ENCODE measurements at places on chromosomes 6 and 20. TPM values are rescaled to one million over a fixed set of nuclear protein-coding genes. Genes with fewer than 3 reads are reported as not detected.

The ELOVL2 gene
- not detected for total RNA-seq

The TOX2 gene
- total RNA-seq, result 2.2 TPM

The LAMA2 gene
- 0.15 TPM for total RNA-seq

The WFDC12 gene
- not detected for total RNA-seq

The STX11 gene
- total RNA-seq, result 16.6 TPM

The LY6G6C gene
- total RNA-seq, result not detected

The DIDO1 gene
- total RNA-seq, result 46.6 TPM

The GNAS-AS1 gene
- 1.1 TPM for total RNA-seq

DNA sequence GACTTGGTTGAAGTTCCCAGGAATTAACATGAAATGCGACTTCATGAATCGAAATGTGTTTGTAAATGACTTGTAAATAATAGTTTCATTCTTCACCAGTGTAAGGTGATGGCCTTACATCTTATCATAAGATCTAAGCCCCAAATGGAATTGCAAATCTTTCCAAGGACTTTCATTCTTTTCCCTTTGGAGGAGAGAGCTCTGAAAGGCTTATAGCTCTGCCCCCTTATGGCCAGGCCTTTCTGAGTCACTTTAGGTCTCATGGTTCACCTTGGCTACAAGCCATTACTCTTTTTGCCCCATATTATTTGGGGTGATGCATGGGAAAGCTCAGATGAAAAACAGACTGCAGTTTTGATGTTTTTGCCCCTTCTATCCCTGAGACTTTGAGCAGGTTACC, 209.1 kb upstream of the BMP2 start:
- DNase-seq, result no peak

DNA sequence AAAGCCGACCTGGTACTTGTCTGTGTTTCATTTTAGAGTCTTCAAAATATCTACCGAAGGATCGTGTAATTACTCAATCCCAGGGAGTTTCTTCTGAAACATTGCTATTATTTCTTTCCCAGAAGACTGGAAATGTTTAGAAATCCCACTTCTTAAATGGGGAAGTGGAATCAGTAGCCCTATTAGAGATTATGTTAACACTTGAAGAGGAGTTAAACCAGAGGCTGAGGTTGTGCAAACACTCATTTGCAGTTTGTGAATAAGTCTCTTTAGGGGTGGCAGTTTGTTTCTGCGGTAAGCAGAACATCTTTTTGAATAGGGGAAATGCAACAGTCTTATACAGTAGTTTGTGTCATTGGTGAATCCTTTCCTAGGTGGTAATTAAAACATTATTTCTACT, 21.3 kb downstream of the DSP start:
- no peak for DNase-seq

DNA sequence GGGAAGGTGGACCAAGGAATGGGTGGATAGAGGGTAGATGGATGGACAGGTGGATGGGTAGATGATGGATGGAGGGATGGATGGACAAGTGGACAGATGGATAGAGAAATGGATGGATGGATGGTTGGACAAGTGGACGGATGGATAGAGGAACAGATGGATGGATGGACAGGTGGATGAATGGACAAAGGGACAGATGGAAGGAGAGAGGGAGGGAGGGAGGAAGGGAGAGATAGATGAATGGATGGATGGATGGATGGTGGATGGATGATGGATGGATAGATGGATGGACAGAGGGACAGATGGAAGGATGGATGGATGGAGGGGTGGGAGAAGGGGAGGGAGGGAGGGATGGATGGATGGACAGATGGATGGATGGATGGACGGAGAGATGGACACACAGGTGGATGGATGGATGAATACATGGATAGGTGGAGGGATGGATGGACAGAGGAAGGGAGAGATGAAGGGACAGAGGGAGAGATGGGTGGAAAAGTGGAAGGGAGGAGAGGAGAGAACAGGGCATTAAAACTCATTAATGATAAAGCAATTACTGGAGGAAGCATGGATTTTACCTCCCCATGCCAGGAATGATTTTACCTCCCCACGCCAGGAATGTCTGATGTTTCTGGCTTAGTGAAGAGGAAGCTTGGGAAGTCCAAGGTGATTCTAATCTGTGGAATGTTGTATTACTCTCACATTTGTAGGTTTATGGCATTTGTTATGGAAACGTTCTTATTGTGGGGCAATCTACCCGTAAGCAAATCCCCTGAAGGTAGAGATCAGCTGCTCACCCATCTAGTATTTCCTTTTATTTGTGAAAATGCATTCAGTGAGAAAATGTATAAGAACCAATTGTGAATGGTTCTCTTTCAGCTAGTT, 383.3 kb downstream of the TAF4 start:
- DNase-seq, result no peak

DNA sequence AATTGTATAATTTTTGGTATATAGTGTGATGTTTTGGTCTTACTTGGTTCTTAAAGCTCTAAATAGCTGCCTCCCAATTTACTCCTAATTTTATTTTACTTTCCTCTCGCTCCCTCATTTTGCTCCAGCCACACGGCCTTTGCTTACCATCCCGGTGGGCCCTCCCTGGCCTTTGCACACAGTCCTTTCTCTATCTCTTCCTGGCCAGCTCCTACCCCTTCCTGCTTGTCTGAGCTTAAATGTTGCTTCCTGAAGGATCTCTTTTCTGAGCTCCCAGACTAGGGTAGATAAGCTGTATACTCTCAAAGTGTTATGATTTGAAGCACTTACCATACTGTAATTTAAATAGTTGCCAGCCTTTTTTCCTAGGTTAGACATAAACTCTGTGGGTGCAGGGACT, 121.7 kb downstream of the UTRN start:
- no peak for DNase-seq

- DNase-seq, result no peak
These were observed 229.2 kb upstream of the ZFP64 start for GRCh38 chr20:52420805-52421204.

DNA sequence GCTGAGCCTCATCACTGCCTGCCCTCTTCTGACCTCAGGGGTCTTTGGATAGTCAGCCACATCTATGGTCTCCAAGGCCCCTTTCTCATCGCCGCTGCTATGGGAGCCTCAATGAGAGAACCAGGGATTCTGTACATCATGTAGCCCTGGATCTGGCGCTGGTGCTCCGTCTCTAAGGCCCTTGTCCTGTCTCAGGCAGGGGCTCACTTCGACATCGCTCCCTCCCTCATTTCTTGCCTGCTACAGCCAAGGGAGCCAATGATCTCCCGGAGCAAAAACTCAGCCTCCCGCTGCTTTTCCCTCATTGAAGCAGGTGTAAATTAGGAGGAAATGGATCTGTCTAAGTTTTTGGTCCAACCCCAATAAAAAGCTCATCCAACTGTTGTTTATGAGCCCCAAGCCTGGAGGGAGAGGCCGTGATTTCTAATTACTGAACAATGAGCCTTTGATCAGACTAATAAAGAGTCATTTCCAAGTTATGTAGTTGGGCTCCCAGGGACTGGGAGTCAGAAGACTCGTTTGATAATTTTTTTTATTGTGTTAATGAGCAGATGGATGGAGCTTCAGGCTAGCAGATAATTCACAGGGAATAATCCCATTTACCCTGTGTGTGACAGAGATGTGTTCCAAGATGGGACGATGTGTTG, 30.9 kb downstream of the LBP start:
- no peak for DNase-seq

DNA sequence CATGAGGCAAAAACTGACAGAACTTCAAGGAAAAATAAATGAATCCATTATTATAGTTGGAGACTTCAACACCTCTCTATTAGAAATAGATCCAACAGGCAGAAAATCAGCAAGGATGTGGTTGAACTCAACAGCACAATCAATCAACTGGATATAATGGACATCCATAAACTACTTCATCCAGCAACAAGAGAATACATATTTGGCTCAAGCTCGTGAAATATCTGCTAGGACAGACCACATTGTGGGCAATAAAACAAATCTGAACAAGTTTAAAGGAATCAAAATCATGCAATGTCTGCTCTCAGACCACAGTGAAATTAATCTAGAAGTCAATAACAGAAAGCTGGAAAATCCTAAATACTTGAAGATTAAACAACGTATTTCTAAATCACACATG, 362.6 kb downstream of the CD109 start:
- DNase-seq, result no peak

- no peak for DNase-seq
These were observed 224.2 kb upstream of the SSTR4 start for GRCh38 chr20:22810626-22811569.

DNA sequence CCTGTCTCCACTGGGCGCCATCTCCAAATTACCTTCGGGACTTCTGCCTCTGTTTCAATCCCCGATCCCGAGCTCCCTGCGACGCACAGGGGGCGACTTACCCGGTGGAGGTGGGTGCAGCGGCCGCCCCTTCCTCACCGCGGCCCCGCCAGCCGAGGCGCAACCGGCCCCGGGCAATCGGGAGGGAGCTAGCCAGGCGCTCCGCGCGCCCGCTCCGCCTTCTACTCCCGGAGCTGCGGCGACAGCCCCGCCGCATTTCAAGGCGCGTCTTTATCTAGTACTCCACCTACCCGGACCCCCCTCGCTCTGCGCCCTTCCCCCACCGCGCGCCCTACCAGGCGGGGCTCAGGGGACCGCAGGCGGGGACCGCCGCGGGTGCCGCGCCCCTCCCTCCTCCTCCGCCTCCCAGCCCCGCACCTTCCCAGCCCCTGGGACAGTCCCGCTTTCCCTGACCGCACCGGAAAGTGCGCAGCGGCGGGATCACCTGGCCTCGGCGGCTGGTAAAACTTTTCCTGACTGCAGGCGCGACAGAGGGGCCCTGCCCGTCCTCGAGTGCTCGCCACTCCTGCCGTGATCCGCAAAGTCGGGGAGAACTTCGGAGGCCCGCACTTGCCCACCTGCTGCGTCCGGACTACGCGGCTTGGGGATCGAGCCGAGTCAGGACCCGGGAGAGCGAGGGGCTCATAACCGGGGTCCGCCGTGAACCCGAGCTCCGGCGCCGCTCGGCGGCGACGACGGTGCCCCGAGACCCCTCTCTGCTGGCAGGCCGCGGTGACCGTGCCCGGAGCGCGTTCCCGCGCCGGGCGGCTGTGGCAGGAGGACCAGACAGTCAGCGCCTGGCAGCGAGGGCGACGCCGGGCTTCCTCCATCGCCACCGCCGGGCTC, 8.0 kb upstream of the NKX2-2 start:
- no peak for DNase-seq

- DNase-seq, result no peak
These were observed 34.0 kb downstream of the SYNDIG1 start for GRCh38 chr20:24503352-24503931.

DNA sequence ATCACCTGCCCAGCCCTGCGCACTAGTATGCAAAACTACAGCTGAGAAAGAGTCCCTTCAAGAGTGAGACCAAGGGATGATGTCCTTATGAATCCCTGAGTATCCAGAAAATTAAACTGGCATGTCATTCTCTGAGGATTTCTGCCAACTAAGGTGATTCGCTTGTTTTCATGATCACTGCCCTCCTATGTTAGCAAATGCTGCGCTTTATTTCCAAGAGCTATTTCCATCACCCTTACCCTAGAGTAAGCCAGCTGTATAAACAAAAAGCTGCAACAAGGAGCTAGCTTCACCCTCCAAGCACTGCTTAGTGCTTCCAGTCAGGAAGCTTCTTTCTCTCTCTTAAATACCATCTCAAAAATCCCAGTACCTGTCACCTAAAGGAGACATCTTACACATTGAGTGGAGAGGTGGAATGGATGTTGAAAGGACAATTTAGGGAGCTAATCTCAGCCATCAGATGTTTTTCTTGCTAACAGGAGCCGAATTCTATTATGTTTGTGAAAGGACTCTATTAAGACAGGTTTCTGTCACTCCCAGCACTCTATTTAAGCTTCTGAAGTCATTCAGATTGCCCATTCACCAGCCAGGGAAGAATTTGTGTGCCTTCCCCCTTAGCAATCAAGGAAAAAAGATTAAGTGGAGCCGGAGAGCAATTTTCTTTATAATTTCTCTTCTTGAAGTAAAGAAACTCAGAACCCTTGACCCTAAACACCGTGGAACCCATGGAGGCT, 322.2 kb downstream of the NRN1 start:
- no peak for DNase-seq

DNA sequence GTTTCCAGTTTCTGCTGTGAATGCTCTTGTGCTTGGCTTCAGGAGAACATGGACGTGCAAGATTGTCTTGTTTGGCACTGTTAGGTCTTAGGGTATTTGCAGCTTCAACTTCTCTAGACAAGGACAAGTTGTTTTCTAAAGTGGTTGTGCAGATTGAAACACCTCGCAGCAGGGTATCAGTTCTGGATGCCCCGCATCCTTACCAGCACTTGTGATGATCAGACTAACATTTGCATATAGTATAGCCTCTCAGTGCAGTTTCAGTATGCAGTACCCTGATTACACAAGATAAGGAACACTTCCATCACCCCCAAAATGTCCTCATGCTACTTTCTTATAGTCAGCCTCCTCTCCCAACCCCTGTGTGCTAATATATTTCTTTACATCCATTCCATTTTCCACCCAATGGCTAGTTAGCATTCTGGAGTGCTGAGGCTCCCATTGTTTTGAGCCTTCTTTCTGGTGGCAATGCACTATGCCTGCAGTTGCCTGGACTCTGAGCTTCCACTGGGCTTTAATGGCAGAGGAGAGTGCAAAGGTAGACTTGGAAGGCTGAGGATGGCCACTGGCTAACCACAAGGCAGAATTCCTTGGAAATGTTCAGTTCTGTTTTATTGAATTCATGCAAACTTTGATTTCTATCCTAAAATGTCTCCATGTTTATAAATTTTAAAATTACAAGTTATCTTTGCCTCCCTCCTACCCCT, 35.4 kb downstream of the KIF3B start:
- DNase-seq, result no peak

DNA sequence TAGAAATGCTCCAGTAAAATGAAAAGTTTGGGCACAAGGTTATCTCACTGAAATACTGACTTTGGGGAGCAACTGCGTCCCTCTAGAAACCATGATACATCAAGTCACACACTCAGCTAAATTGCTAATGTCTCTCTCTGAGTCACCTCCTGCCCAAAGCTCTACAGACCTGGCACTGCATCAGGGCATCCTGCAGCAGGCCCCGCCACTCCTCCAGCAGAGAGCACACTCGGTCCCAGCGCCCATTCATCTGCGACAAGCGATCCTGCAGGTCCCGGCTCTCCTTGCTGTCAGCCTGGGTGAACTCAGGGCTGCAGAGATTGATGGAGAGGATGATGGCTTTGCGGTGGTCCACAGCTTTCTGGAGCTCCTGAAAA, 329.0 kb downstream of the ESR1 start:
- no peak for DNase-seq

DNA sequence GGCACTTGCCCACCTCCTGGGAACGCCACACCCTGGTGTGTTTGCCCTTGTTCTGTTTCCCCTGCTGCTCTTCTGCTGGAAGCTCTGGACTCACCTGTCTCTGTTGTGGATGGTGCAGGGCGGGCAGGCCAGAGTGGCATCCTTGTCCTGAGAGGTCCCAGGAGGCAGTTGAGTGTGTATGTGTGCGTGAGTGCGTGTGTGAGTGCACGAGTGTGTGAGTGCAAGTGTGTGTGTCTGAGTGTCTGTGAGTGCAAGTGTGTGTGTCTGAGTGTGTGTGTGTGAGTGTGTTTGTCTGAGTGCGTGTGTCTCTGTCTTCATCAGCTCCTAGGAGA, 12.2 kb downstream of the IGF2R start:
- DNase-seq, result no peak

DNA sequence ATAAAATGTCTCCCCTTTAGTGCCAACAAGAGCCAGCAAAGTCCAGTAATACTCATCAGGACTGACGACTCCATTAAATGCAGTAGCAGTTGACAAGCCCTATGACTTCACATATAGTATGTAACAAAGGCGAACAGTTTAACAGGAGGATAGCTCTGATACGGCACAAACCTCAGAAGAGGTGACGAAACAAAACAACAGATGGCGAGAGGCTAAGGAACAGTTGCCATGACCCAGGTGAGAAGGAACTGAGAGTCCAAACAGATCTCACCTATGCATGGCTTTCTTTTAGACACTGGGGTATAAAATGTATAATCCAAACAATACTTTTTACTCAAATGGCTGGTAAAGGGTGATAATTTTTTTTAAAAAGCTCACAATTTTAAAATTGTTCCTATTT, 37.1 kb downstream of the SYNE1 start:
- no peak for DNase-seq
